NCI-H748 treated with DMSO at 0.1 percent for 48 hours (cell line): ENCODE measurements at places on chromosomes 5 and 9.

GRCh38 chr5:111892949-111893348, 136.0 kb upstream of the NREP start:
- DNase-seq = no peak

DNA sequence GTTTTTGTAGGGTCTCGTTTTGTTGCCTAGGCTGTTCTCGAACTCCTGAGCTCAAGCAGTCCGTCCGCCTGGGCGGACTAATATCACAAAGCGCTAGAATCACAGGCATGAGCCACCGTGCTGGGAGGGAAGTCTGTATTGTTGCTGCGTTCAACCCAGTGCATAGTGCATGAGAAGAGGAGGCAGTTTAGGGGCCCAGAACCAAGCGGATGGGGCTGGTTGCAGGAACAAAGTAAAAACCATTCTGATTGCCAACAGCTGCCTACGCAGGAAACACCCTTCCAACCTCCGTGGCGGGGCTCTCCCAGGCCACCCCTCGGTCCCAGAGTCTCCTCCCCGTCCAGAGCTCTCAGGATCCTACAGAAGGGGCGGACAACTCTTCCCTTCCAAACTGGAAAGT, 87.1 kb downstream of the ANXA2R start:
- no peak for DNase-seq

GRCh38 chr5:74232276-74232675, 408.3 kb downstream of the ENC1 start:
- no peak for DNase-seq

DNA sequence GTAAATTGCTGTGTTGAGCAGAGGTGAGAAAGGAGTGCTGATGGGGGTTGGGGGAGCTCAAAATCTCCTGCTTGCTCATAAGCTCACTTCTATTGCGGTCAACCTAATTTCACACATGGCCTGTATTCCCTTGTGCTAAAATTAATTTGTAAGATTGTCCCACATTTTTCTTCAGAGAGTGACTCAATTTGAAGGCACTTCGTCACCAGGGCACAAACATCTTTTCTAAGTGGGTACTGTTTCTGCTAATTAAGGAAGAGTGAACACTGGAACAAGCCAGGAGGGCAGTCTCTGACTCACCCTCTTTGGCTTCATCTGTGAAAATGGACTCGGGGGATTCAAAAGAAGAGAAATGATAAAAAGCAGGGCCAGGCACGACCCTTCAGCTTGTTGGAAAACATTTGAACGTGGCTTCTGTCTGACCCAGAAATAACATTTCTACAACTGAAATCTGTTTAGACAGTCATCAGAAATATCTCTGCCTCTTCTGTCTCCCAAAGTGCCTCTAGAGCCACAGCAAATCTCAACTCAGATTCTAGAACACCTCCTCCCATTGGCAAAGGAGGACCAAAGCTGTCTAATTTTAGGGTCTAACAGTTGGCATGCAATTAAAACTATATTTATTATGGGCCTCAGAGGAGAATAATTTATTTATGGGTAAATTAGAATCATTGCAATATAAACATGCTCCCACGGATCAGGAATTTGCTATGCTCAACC, 49.8 kb downstream of the FEM1C start:
- no peak for DNase-seq

DNA sequence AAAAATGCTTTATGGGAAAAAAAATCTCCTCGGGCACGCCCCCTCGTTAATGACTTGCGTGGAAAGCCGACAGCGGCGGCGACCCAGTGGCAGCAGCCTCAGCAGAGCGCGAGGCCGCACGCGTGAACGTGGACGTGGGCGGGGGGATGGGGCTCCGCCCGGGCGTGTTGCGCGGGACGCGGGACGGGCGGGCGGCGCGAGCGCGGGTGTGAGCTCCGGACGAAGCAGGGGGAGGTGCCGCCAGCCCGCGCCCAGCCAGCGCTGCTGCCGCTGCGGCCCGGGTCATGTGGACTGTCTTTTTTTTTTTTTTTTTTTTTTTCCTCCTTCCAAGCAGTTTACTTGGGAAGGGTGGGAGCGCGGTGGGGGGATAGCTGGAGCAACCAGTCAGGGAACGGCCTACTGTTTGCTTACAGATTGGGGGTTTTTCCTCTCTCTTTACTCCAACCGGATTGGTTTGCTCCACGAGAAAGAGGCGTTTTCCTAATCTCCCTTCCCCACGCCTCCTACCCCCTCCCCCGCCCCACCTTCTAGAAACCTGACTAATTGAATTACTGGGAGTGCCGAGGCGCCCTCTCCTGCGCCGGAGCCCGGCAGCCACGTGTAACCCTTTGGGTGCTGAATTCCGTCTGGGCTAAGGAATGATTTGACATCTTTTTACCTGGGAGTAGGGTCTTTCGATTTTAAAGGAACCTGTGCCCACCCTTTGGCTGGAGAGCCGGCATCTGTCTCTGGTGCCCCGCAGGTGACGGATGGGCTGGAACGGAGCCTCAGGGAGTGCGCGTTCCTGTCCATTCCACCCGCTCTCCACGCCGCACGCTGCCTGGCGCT, 1.7 kb upstream of the EFNA5 start:
- peak; percentile 92 for DNase-seq

DNA sequence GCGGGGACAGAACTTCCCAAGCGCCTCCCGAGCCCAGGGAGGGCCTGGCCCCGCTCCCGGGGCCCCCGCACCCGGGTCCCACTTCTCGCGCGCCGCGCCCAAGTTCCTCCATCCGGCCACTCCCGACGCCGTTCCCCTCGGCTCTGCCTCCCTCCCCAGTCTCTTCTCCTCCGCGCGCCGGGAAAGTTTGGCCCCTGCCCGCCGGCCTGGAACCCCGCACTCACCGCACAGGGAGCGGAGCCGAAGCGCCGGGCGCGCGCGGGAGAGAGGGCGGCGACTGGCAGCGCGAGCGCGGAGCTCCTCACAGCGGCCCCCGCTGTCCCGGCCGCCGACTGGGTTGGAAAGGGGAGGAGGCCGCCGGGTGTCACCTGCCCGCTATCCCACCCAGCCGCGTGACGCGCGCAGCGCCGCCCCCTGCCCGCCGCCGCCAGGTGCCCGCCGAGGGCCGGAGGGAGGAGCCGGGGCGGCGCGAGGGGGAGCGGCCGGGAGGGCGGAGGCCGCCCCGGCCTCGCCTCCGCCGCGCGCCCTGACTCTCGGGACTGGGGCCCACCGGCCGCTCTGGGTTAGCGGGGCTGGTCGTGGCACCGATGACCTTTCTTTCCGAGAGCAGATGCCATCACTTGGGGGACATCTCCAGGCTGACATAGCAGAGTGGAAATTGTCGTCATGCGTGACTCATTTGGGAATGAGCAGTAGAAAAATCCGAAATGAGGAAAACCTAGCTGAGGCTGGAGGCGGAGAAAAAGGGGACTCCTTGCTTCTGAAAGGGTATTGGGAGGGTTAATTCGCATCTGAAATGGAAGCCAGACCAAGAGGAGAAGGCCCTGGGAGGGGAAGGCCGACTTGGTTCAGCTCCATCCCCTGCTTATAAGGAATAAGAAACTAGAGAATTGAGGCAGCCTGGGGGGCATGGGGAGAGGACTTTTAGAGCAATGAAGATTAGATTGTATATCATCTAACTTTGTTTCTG, at the start of gene ELOVL7:
ELOVL7 (minus strand) TSS at position 334 of the 970 bp plus-strand sequence. CDS start 56,872 bp downstream, outside the sequence.
- peak; percentile 77 for DNase-seq

DNA sequence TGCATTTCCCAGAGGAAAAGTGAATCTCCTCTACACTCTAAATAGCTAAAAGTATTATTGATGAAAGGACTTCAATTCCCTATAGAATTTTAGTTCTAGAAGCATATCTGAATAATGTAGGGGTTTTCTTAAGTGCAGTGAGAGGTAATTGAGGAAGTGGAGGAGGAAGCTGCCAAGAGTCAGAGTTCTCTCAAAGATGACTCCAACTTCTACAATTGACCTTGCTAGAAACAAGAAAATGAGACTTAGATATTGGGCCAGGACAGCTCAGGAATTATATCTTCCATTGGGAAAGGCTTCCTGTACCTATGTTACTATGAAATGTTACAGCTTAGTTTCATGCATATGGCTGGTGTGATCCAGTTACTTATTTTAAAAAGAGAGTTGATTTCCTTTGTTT, 10.4 kb upstream of the F2R start:
- no peak for DNase-seq

- no peak for DNase-seq
These were observed 65.0 kb downstream of the NSUN2 start for GRCh38 chr5:6567835-6568234.

- no peak for DNase-seq
These were observed 5.8 kb upstream of the FCN1 start for GRCh38 chr9:134923466-134923865.

DNA sequence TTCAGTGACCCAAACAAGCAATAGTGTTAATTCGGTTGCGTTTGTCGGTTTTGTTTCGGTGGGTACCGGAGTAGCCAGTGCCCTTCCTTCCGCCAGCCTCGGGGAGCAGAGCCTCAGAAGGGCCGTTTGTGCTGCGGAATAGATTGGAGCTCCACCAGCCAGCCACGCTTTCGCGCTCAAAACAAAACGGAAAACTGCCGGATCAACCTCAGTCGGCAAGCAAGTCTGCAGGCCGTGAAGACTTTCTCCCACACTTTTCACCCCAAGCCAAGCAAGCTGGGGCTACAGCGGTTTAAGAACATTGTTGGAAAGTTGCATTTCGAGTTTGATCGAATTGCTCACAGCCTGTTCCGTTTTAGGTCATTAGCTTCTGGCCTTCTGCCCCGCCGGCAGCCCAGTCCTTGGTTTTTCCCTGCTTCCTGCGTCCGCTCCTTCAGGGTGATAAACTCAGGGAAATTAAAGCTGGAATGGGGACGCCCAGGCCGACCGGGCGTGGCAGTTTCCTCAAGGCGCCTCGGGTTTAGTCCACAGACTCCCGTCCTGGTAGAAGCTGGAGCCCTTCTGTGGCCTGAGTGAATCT, 803 bp upstream of the CCNO start:
- DNase-seq = peak; percentile 63

- DNase-seq = no peak
These were observed 1.2 kb upstream of the ENTREP1 start for GRCh38 chr9:69323861-69324260.

DNA sequence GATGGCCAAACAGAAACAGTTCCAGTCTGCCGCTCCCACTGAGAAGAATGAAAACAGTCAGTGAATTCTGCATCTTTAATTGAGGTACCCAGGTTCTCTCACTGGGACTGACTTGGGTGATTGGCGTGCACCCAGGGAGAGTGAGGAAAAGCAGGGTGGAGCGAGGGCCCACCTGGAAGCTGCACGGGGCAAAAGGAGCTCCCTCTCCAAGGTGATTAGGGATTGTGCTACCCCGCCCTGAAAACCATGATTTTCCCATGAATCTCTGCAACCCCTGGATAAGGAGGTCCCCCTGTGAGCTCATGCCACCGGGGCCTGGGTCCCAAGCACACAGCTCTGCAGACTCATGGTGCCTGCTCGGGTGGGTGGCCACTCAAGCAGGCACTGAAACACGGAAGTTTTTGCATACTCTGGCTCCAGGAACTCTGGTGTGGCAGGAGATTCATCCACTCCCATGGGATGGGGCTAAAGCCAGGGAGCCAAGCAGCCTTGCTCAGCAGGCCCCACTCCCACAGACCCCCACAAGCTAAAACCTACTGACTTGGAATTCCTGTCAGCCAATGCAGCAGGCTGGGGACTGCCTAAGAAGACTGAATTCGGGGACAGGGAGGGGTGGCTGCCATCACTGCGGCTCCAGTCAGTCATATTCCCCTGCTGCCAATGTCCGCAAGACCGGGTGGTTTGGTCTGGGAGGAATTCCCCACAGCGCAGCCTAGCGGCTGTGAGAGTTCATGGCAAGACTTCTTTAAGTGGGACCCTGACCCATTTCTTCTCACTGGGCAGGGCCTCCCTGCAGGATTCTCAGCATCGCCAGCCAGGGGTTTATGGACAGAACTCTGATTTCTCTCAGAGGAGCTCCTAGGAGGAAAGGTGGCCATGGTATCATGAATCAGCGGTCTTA, 652.2 kb upstream of the RGMB start:
- no peak for DNase-seq

- no peak for DNase-seq
These were observed 5.4 kb upstream of the ZDHHC12 start for GRCh38 chr9:128729302-128729701.

DNA sequence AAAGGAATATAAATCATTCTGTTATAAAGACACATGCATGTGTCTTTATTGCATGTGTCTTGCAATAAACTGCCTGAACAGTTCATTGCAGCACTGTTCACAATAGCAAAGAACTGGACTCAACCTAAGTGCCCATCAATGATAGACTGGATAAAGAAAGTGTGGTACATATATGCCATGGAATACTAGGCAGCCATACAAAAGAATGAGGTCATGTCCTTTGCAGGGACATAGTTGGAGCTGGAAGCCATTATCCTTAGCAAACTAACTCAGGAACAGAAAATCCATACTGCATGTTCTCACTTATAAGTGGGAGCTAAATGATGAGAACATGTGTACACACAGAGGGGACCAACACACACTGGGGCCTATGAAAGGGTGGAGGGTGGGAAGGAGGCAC, 63.7 kb upstream of the CHD1 start:
- DNase-seq = no peak

- DNase-seq = no peak
These were observed 4.1 kb downstream of the KIF12 start for GRCh38 chr9:114094971-114095370.

DNA sequence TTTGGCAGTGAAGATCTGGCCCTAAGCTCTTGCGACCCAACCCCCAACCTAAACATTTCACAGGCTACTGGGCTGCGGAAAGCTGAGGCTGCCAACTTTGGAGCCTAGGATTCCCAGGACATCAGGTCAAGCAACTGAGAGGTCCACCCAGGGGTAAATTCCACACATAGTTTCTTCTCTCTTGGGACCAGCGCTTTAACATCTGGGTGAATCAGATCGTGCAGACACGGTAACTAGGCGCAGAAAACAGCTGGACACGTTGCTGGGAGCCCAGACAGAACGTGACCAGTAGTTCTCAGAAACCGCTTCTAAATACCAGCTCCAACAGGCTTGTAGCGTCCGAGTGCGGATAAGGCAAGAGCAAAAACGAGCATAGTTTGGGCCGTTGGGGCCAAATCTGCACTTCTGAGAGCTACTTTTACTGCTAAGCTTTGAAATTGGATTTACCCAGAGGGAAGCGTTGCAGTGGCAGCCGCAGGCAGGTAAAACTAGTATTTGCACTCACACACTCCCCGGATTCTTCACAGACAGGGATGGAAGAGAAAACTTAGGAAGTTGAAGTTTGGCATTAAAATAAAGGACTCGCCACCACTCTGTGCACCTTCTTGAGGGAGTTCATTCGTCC, 11.8 kb downstream of the ITGA1 start:
- no peak for DNase-seq

- no peak for DNase-seq
These were observed 419.3 kb upstream of the MEF2C start for GRCh38 chr5:89302102-89302891.

- DNase-seq = no peak
These were observed 25.9 kb downstream of the ERBIN start for GRCh38 chr5:65952259-65952658.

DNA sequence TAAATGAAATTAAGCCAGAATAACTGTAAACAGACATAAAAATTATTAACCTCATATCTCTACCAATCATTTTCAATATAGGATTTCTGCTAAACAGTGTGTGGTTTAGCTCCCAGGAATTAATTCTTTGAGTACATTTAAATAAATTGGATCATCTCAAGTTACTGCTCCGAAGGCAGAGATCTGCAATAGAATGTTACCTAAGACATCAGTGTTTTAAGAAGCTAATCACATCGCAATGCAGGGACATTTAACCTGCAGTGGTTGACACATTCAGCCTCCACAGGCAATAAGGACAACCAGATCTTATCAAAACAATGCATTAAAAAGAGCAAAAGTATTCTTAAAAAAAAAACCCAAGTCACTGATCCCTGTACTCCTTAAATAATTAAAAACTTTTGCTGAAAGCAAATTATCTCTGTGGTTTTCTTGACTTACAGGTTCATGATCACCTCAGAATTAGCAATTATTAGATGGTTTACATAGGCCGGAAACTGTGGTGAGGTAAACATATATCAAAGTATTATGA, 45.7 kb downstream of the PRDM6 start:
- no peak for DNase-seq

- peak; percentile 86 for DNase-seq
These were observed 23.7 kb downstream of the ACTL7A start for GRCh38 chr9:108885643-108886348.
